ENCODE measurements at places on chromosomes 2 and 18.

- no peak for DNase-seq
Observed at GRCh38 chr18:62365420-62365819, 40.3 kb downstream of the TNFRSF11A start.

DNA sequence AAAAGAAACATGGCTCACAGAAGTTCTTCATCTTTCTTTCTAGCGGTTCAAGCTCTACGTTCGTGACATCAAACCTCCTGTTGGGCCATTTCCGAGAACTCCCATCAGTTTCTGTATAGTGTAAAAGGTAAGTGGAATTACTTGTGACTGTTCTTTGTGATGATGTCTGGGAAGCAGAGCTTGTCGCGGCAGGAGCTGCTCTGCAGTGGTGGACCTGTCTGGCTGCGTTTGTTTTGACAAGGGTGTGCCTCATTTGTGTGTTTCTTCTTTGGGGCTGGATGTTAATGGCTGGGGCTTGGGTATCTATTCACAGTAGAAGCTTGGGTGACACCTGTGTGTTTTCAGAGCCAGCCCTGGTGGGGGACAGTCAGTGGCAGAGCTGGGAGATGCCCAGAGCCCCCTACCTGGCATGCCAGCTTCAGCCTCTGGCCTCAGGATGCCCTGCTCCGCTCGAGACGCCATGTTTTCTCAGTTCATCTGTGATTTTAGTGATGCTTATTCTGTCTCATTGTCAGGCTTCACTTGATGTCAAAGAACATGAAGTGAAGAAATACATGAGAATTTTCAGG is 59.6 kb downstream of the LDLRAD4 start:
- DNase-seq = no peak

DNA sequence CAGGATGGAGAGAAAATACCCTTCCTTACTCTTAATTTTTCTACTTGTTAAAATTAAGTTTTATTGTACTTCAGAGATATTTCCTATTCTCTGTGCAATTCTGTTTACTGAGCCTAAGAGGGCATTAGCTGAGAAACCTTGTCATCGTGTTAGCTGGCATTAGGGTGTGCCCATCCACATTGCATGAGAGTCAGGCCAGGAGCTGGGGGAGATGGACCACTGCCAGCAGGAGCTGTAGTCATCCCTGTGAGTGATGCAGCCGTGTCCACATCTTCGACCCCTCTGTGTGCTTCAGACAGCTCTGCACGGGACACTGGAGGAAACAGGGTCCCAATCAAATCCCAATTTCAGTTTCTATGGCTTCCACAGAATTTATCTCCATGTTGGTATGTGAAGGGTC is 34.2 kb downstream of the ABCA12 start:
- DNase-seq = no peak

DNA sequence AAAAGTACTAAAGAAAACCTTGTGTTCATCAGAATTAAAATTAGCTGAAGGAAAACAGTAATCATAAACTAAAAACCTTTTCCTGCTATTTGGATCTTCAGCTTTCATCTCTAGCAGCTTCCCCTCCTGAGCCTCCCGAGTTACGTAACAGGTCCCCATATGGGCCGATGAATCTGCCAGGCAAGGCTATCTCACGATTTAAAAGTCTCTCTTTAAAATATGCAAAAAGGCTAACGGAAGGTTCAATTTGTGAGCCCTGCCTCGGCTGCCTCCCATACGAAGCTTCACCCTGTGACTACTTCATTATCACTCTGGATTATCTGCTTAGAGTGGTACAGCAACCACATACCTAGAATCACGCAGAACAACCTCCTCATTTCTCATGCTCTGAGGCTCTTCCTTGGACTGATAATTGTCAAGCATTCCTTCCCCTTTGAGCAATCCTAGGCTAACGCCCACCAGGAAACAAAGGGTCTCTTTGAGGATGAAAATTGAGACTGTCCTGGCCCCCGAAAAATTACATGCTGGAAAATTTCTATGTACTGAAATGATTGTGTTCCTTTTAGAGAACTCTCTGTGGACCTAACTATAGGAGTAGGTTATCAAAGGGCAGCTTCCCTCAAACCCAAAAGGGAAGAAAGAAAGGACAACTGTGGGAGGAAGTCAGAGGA is 147.4 kb downstream of the ZEB2 start:
- DNase-seq = no peak

DNA sequence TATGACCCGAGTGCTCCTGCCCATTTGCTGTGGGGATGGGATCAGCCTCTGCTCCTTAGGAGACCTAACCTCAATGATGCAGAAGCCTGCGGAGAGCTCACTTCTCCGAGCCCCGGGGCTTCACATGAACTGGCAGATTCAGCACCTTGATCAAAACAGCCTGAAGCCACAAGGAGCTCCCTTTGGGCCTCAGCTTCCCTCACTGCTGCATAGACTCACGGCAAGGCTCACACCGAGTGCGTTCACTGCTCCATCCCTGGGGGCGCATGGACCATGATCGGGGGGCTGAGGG is 33.0 kb downstream of the CRACDL start:
- DNase-seq = no peak

DNA sequence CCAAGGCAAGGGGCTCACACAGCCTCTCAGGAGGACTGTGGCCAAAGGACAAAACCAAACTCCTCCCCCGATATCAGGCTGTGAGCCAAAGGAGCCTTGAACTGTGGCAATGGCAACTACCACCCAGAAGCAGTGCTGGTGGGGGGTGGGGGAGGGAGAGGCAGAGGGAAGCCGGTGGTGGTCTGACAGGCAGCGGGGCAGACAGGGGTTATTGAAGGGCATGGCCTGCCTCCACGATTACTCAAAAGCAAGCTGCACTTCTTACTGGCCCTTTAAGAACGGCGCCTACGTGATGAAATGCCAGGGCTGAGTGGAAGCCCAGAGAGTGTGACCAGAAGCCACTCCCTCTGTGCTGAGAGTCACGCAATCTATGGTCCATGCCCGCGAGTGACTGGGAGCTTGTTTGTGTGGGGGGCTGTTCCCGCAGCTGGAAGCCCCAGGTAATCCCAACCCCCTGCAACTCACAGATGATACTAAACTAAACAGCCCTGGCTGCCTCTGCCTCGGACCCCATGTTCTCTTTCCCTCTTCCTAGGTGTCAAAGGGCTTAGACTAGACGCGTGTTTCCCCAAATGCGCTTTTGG is 128.2 kb upstream of the CXCR4 start:
- DNase-seq = no peak

- DNase-seq = no peak
Observed at GRCh38 chr2:59266453-59266852, 1025.3 kb upstream of the FANCL start.

- no peak for DNase-seq
Observed at GRCh38 chr2:113114996-113115395, 12.4 kb upstream of the IL1RN start.

GRCh38 chr2:177753682-177754491 is 318.7 kb downstream of the PDE11A start:
- DNase-seq = peak; percentile 80

DNA sequence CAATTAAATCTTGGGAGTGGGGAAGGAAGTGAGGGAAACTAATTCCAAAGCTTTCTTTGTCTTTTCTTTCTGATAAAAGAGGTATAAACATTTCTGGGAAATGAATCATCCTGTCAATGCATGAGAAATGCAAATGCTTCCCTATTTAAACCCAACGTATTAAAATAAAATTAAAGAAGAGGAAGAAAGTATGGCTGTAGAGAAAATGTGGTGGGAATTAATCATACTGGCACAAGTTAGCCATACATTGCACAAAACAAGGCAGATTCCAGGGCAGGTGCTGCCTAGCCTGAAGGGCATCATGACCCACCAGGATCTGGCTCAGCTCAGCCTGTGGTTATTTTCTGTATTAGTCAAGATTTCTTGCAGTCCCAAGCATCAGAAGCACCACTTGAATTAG is 338.0 kb downstream of the NYAP2 start:
- no peak for DNase-seq

GRCh38 chr2:95347681-95348608 is 50.8 kb downstream of the KCNIP3 start:
- no peak for DNase-seq

DNA sequence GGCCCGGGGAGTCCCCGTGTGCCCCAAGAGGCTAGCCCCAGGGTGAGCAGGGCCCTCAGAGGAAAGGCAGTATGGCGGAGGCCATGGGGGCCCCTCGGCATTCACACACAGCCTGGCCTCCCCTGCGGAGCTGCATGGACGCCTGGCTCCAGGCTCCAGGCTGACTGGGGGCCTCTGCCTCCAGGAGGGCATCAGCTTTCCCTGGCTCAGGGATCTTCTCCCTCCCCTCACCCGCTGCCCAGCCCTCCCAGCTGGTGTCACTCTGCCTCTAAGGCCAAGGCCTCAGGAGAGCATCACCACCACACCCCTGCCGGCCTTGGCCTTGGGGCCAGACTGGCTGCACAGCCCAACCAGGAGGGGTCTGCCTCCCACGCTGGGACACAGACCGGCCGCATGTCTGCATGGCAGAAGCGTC is 16.9 kb upstream of the FAHD2A start:
- DNase-seq = no peak

DNA sequence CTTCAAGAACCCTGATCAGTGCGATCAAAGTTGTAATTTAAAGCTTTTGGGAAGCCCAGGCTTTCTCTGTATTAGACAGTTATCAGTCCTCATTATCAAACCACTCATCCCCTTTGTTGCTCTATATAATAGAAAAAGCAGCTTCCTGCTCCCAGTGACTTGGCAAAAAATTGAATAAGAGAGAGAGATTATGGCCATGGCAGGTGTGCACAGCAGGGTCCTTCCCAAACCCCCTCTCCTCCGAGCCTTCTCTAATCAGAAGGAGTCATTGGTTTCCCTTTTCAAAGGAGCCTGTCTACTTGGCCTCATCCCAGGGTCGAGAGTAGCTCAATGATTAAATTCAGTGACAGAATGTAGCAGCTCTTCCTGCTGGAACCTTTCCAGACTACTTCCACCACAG is 81.5 kb downstream of the SEMA4F start:
- peak; percentile 83 for DNase-seq

DNA sequence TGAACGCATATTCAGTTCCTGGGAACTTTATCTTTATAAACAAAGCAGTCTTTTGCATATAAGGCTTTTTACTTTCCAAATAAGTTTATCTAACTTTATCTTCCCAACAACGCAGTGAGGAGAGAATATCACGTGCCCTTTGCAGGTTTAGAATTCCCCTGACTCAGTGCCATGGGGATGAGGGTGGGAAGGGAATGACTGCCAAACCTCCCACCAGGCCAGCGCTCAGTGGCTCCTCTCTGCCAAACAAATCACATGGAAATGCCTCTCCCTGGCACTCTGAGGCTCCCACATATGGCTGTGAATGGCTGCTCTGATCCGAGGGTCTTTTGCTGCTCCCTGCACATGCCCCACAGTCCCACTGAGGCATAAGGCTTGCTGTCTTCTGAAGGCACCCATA is 158.3 kb downstream of the DNAH6 start:
- no peak for DNase-seq
